ENCODE measurements at places on chromosomes 2 and 18.

DNA sequence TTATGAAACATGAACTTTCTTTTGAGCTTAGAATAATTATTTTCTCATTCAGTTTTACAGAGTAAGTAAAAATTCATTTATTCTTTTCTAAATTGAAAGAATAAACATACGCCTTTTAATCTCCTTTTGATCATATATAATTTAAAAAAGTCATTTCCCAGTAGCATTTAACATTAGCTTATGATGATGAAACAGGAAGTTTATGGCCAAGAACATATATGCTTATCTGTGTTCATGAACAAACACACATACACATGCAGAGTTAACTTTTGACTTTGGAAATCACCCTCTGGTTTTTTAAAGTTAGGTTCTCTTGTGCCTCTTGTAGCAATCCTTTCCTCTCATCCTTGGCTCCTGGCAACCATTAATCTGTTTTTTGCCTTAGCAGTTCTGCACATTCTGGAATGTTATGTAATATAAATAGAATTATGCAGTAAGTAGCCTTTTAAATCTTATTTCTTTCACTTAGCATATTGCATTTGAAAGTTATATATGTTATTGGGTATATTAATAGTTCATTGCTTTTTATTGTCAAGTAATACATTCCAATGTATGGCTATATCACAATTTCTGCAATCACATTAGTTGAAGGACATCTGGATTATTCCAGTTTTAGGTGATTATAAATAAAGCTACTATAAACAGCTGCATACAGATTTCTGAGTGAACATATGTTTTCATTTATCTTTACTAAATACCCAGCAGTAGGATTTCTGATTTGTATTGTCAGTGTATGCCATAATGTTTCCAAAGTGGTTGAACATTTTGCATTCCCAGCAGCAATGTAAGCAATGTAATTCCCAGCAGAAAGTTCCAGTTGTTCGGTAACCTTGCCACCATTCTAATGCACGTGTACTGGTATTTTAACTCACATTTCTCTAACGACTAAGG, 210.3 kb downstream of the ZRANB3 start:
- no peaks in the 10 kb centered on the region for H3K27me3 ChIP-seq
- no peak for DNase-seq
- H3K36me3 ChIP-seq: no peaks in the 10 kb centered on the region
- H3K27ac ChIP-seq: no peak overlapping the region

DNA sequence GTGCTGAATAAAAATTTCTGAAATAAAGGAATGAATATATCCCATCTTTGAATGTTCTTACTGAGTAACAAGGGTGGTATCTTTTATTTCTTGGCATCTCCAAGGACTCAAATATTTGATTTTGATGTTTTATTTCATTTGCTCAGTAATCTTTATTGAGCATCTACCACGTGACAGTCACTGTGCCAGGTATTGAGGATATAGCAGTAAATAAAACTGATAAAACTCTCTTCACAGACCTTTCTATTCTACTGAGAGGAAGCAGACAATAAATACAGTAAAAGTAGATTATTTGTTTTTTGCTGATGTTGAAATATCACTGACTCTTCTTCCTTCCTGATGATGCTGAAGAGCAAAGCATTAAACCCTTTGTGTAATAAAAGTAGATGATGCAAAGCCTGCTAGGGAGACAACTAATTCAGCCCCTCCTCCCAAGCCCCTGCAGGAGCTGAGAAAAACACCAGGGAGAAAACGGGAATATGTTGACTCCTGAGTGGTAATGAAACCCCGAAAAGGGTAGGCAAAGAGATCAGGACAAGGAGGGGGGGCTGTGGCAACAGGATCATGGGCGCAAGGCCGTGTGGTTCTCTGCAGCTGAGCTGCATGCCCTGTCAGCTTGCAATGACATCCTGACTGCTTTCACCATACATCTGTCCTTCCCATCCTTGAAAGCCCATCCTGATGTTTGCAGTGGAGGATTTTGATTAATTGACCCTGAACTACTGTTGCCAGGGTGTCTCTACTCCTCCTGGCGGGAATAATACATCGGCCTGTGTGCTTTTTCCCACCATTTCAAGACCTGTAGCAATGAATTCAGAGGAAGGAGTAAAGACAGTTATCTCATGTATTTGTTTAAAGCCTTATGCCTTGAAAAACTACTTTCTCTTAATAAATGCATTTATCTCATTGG, 117.4 kb downstream of the EML6 start:
- DNase-seq: no peak
- H3K27ac ChIP-seq: no peak overlapping the region
- no peaks in the 10 kb centered on the region for H3K27me3 ChIP-seq
- H3K36me3 ChIP-seq: no peaks in the 10 kb centered on the region
- no peak overlapping the region for H3K4me3 ChIP-seq

- DNase-seq: no peak
- H3K4me3 ChIP-seq: no peak overlapping the region
- H3K27me3 ChIP-seq: no peaks in the 10 kb centered on the region
These were observed 2.8 kb upstream of the LRRFIP1 start for GRCh38 chr2:237624565-237624964.

DNA sequence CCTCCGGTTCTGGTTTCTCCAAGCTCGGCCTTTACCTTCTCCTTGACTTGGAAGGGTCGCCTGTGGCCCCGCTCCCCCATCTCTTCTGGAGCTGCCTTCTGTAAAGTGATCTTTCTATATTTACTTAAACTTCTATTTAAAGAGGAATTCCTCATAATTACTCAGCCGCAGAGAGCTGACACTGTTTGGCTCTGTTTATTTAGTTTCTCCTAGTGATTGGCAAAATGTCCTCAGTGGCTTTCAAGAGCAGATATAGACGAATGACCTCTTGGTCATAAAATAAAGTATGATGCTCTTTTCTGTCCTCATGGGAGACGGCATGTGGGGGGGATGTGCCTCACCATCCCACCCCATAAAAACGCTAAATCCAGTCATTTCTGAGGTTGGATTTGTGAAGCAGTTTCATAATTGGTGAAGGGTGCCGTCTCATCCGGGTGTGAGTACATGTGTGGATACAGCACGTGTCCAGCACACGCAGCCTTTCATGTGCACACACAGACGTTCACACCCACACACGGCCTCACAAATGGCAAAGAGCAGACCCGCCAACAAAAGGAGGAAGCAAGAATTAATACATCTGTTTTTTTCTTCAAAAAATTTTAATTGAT, 43.4 kb upstream of the SMAD7 start:
- no peak overlapping the region for H3K4me3 ChIP-seq
- H3K36me3 ChIP-seq: no peaks in the 10 kb centered on the region
- H3K27ac ChIP-seq: no peak overlapping the region
- DNase-seq: no peak

- no peak for DNase-seq
- no peaks in the 10 kb centered on the region for H3K36me3 ChIP-seq
- H3K27me3 ChIP-seq: no peaks in the 10 kb centered on the region
- H3K27ac ChIP-seq: no peak overlapping the region
These were observed 388.9 kb upstream of the RGPD4 start for GRCh38 chr2:107437807-107438206.

DNA sequence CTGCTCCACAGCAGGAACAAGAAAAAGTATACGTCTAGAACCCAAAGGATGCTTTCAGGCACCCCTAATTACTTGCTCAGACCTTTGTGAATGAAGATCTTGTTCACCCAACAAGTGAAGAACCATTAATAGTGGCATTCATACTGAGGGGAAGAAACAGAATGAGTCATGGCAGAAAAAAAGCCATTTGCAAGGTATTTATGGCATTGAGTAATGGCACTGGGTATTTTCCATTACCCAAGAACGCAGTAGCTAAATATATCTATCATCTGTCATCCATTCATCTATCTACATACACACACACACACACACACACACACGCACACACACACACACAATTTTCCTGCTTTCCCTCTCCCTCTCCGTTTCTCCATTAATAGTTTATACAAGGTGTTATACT, 56.4 kb upstream of the XIRP2 start:
- no peaks in the 10 kb centered on the region for H3K36me3 ChIP-seq
- no peaks in the 10 kb centered on the region for H3K27me3 ChIP-seq
- no peak for DNase-seq
- H3K4me3 ChIP-seq: no peak overlapping the region
- no peaks in the 10 kb centered on the region for H3K4me1 ChIP-seq
- no peak overlapping the region for H3K27ac ChIP-seq

- peak overlapping the region; percentile 69 for H3K4me3 ChIP-seq
- H3K27ac ChIP-seq: peak overlapping the region; percentile 84
These were observed 926 bp downstream of the NDUFV2 start for GRCh38 chr18:9103376-9103873.

DNA sequence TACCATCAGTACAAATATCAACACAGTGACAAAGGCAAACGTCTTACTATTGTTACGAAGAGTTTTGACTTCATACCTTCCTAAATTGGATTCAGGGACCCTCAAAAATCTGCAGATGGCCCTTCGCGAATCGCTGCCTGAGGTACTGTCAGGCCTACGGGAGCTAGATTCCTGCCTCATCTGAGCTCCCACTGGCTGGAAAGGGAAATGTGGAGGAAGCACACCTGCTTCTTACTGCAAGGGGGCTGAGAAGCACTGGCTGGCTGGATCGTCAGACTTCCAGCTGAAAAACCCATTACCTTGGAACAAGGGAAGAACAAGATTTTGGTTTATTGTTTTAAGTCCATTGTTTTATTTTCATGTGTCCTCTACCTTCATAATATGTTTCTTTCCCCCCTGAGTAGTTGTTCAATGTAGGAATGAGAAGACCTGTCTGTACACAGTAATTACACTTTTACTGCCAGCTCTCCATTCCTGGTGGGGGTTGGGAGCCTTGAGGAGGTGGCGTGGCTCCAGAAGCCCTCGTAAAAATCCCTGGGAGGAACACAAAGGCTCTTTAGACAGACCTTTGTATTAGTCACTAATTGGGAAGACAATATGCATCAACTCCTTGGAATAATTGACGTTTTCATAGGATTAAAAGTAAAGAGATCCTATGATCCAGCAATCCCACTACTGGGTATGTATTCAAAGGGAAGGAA, 124.1 kb upstream of the NOSTRIN start:
- no peak overlapping the region for H3K4me3 ChIP-seq
- H3K4me1 ChIP-seq: 0 out of 2 replicates have a peak, but pooled peaks cover 6% of the 10 kb centered on the region
- H3K27me3 ChIP-seq: no peaks in the 10 kb centered on the region
- H3K36me3 ChIP-seq: no peaks in the 10 kb centered on the region
- no peak overlapping the region for H3K27ac ChIP-seq

DNA sequence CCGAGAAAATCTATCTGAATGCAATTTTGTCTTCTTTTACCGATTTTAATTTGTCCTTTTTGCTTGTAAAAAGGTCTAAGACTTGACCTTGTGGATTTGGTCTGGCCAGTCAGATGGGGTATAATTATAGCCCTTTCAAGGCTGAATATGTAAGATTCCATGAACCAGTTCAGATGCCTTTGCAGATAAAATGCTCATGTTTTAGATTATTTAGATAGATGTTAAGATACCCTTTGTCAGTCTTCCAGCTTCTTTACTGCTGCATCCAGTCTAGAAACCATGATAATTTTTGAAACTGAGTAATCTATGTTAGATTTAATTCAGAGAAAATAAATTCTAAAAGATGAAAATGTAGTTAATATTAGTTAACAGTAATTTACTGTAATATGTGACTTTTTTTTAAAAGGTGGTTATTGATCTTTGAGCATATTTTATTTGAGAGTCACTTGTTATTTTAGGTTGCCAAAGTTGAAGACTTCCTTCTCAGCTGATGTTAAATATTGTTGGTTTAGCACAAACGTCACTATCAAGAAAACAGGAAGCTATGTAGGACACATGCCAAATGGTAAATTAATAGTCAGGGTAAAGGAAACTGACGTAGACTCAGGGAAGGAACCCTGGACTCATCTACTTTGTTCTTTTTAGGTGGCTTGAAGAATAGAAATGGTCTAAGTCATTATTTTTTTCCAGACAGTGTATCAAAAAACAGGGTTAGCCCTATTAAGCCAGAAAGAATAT, 29.8 kb downstream of the BABAM2 start:
- DNase-seq: no peak
- H3K27me3 ChIP-seq: no peaks in the 10 kb centered on the region
- H3K4me1 ChIP-seq: no peaks in the 10 kb centered on the region
- H3K36me3 ChIP-seq: no peaks in the 10 kb centered on the region

- no peak overlapping the region for H3K4me3 ChIP-seq
- H3K27me3 ChIP-seq: no peaks in the 10 kb centered on the region
- no peaks in the 10 kb centered on the region for H3K4me1 ChIP-seq
- DNase-seq: no peak
- peaks cover 6% of the 10 kb centered on the region for H3K36me3 ChIP-seq
- no peak overlapping the region for H3K27ac ChIP-seq
These were observed 71.7 kb downstream of the FEZ2 start for GRCh38 chr2:36526226-36526625.

DNA sequence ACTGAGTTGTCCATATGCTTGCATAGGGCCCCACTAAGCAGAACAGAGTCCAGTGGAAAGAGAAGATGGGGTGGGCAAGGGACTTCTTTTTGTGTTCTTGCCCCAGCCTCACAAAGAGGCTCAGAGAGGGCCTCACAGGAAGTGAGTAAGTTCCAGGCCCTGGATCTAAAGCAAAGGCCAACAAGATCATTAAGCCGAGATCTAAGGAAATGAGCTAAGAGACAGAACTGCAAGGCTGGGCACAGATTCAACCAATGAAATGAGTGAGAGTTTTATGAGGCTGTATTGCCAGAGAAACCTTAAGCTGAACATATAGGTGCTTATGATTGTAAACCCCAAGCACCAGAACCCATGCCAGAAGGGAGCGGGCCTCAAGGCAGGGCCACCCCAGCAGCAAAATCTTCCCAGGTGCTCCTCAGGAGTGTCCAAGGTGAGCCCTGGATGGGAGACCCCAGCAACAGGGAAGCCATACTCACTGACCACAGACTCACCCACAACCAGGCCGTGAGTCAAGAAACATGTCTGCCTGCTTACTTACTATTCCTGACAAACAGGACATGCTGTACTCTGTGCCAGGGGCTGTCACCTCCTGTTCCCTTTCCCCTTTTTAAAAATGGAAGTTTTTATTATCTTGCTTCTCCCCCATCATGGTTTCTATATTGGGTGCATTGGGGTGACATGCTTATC, 40.2 kb downstream of the SLC14A1 start:
- H3K36me3 ChIP-seq: no peaks in the 10 kb centered on the region
- no peaks in the 10 kb centered on the region for H3K27me3 ChIP-seq
- no peak overlapping the region for H3K4me3 ChIP-seq
- DNase-seq: no peak
- H3K4me1 ChIP-seq: no peaks in the 10 kb centered on the region

DNA sequence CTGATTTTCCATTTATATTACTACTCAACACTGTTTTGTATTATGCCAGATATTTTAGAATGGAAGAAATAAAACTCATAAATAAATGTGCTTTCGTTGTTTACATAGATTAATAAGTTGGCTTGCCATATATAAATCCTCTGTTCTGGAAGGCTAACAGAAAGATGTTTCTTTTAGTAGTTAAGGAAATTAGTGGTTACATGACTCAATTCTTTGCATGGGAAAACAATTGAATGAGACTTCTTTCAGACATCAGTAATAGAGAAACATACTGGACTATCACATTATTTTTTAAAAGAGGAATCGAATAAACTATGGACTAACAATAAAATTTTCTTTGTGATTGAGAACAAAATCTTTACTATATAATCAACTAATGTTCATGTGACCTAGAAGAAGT, 336.5 kb downstream of the KCNS3 start:
- H3K27me3 ChIP-seq: peaks cover 18% of the 10 kb centered on the region
- no peak overlapping the region for H3K27ac ChIP-seq
- no peaks in the 10 kb centered on the region for H3K4me1 ChIP-seq
- no peak for DNase-seq
- no peak overlapping the region for H3K4me3 ChIP-seq
